ENCODE measurements at places on chromosomes 1 and 21. TPM values are rescaled to one million over a fixed set of nuclear protein-coding genes. Genes with fewer than 3 reads are reported as not detected.

The SPRR2G gene
- not detected for total RNA-seq

- H3K27ac ChIP-seq, result no peak overlapping the region
- DNase-seq, result no peak
- H3K27me3 ChIP-seq, result peaks cover 99% of the 10 kb centered on the region
- H3K4me1 ChIP-seq, result no peaks in the 10 kb centered on the region
- H3K36me3 ChIP-seq, result no peaks in the 10 kb centered on the region
- H3K4me3 ChIP-seq, result no peak overlapping the region
Measured at GRCh38 chr1:11485191-11485590, 6.2 kb downstream of the DISP3 start.

GRCh38 chr1:159113596-159114433, 37.2 kb upstream of the AIM2 start:
- no peak overlapping the region for H3K4me3 ChIP-seq
- no peaks in the 10 kb centered on the region for H3K36me3 ChIP-seq
- peaks cover 26% of the 10 kb centered on the region for H3K27me3 ChIP-seq
- no peak for DNase-seq

DNA sequence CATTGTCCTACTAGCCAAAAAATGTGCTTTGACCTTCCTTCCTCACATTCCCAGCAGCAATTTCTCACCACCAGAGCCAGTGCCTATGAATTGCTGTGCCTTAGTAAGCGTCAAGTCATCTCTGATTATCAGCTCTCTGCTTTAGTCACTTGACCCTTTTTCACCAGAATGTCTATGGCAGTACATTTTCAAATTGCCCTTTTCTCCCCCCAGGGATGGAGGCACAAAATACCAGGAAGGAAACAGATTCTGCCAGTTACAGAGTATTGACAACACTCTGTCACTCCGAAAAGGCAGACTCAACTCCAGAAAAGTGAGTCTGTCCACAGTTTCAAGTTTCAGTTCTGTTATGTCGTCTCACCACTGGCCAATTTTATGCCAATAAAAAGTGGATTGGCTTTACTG, 167.4 kb downstream of the TNFSF18 start:
- DNase-seq, result no peak
- no peak overlapping the region for H3K27ac ChIP-seq
- no peaks in the 10 kb centered on the region for H3K36me3 ChIP-seq
- no peaks in the 10 kb centered on the region for H3K4me1 ChIP-seq
- H3K4me3 ChIP-seq, result no peak overlapping the region

GRCh38 chr1:151716405-151716762, 219 bp downstream of the CELF3 start:
- H3K36me3 ChIP-seq, result no peaks in the 10 kb centered on the region
- H3K27ac ChIP-seq, result no peak overlapping the region
- no peak for DNase-seq
- H3K4me3 ChIP-seq, result no peak overlapping the region
- peaks cover 8% of the 10 kb centered on the region for H3K4me1 ChIP-seq

All from A673 (cell line).